H4 (cell line): ENCODE measurements at places on chromosomes 3 and 15.

- no peak for DNase-seq
Observed at GRCh38 chr15:41079717-41080116, 36.4 kb downstream of the INO80 start.

- no peak for DNase-seq
Observed at GRCh38 chr3:183312433-183312832, 59.4 kb downstream of the B3GNT5 start.

DNA sequence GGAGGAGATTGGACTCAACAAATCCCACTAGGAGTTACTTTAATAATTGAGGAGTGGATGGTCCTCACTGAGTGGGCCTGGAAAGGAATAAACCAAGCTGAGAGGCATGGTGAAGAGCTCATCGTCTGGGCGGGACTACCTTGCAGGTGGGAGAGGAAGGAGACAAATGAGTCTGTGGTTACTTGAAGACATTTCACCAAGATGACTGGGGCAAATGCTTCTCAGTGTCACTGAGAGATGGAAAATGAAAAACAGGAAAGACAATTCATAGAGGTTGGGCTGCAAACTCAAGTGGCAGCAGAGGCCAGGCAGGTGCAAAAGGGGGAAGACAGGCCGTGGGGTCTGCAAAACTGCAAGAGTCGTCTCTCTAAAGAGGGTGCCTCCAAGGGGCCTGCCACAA, 1.5 kb upstream of the ARHGAP31 start:
- DNase-seq, result no peak

GRCh38 chr3:105618556-105618955, 250.3 kb downstream of the CBLB start:
- DNase-seq, result no peak

DNA sequence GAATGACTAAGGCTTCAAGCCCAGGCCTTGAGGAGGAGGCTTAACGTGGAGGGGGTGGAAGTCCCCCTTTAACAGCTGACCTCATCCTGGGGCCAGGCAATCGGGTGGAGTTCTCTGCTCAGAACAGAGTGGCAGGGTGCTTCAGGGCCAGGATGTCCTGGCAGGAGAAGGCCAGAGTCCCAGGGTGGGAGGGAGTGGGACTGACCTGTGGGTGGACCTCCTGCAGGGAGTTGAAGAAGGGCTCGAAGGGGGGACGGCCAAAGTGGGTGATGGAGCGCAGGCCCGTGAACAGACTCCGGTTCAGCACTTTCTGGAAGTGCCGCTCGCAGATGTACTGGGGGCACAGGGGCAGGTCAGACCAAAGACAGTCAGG, 19.6 kb downstream of the DUOX2 start:
- no peak for DNase-seq
